ENCODE measurements at places on chromosomes 5 and 9.

- DNase-seq, result no peak
Measured at GRCh38 chr5:176570044-176570443, 20.9 kb downstream of the CDHR2 start.

DNA sequence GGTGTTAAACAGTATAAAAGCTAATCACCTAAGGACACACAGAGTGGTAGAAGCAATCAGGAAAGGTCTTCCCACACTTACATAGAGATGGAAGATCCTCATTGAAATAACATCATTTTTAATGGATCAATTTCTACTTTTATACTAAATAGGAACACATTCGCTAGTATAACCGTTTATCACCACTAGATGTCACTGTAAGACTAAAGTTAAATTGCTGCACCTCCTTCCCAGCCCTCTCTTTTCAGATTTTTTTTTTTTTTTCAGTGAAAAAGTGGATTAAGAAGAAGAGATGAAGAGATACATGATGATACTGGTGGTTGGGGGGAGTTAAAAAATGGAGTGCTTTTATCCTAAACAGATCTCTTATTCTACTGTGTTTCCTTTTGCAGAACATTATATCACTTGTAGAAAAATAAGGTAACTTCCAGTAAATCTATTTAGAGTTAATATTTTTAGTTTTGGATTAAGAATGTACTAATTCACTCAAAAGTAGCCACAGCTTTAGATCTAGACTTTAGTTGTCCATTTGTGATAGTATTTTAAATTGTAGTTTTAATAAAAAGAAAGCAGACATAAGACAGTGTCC lies 116.9 kb upstream of the ARRDC3 start:
- DNase-seq, result peak; percentile 49

DNA sequence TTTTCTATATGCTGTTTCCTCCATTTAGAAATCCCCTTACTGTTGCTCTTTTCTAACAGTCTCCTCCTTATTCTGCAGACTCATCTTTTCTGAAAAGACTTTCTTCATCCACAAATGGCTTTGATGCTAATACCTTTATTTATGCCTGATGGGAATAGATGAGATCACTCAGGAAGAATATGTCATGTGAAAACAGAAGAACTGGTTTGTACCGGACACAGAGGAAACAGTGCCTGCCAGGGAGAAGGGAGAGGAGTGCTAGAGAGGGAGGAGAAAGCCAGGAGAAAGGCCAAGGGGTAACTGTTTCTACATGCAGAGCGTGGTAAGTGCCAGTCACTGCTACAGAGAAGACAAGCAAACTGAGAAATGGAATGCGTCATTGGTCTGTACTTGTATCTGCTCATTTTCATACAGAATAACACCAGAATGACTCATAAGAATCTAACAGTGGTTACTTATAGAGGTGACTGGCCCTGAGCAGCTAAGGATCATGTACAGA lies 45.9 kb upstream of the PJA2 start:
- DNase-seq, result no peak

DNA sequence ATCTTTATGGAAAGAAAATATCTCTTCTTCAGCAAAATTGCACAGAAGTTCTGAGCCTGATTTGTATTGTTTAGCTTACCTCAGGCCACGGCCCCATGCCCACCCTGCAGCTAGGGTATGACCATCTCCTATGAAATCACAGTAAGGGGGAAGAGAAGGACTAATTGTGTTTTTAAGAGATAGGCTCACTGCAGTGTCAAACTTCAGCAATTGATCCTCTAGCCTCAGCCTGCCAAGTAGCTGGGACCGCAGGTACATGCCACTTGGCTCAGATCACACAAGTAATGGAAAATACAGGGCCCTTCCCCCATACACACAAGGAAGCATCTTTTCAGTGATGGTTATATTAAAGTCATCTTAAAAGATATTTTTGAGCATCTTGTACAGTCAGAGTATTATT lies 60.0 kb downstream of the DMAC1 start:
- no peak for DNase-seq

DNA sequence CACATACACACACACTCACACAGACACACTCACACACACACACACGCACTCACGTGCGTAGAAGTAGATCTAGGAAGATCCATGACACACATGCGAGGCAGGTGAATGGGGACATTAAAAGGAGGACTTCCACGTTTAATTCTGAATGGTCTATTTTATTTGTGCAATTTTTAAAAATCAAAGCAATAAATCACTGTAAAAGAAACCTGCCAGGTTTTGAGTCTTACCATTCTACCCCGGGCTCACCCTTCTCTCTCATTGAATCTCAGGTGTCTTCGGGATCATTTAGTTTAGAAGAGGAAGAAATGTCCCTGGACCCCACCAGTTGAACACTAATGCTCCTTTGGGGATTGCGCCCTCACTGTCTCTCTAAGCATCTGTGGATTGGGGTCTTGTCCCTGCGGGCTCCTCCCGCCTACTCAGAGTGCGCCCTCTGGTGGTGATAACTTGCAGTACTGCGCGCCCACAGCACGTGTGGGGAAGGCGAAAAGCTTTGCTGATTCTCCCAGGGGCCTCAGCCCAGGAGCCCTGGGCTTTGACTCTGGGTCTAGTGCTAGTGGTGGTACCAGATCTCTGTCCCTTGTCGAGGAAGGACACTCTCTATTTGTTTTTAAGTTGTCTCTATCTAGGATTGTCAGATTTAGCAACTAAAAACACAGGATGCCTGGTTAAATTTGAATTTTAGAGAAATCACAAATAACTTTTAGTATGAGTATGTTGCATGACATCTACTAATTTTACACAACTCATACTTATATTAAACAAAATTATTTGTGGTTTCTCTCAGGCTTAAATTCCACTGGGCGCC lies 34.8 kb downstream of the BOD1 start:
- peak; percentile 4 for DNase-seq

DNA sequence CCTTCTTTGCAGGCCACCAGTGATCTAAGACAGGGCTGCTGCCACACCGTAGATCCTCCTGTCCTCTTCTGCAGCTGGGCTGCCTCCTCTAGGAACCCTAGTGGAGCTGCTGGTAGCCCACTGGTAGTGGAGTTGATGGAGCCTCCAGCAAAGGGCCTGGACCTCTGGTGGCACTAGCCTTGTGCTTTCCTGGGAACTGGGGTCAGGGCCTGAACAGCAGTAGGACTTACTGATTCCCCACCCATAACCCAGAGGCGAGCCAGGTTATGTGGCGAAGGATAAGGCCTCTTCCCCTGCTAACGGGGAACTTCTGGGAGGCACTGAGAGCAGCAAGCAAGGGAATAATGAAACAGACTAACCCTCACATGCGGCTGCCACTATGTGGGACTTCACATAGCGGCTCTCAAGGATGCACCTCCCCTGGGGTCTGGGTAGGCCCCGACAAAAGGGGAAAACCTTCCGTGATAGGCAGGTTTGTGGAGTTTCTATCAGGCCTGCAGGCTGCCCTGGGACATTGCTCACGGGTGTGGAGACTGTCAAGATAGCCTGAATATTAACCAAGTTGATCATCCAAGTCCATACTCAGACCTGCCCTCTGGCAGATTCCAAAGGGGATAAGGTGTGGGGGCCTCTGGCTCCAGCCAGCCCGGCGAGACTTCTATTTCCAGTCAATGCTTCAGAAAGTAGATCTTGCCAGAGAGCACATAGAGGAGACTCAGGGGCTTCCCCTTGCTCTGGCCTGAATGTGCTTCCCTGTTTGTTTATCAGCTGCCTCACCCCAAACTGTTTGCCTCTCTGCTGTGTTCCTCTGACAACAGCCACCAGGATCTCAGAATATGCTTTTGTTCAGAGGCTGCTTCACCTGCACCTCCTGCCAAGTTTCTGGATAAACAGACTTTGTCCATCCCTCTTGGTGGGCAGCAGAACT lies 7.4 kb downstream of the SLC22A4 start:
- DNase-seq, result no peak

- DNase-seq, result no peak
Measured at GRCh38 chr9:36451949-36452348, 51.9 kb upstream of the RNF38 start.

GRCh38 chr9:123120953-123121352 lies 87.5 kb downstream of the GPR21 start:
- no peak for DNase-seq

DNA sequence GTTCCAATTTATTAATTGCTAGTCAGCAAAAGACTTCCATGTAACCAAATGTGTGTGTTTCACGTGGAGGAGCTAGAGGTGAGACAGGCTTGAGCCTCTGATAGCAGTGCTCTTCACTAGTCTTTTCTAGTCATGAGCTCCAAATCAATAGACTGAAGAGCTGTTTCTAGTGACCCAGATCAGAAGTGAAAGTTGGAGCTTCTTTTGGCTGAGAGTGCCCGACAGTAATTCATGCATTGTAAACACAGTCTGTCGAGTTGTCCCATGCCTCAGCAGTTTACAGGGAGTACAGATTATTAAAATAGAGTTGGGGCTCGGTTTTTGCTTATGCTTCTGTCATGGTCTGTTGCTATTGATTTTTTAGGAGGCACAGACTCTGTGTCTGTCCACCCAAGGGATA lies 793.1 kb downstream of the DTWD2 start:
- DNase-seq, result peak; percentile 32

- DNase-seq, result no peak
Measured at GRCh38 chr5:151249281-151249680, 3.7 kb upstream of the GM2A start.

GRCh38 chr9:14678776-14679175 lies 14.5 kb downstream of the ZDHHC21 start:
- no peak for DNase-seq

DNA sequence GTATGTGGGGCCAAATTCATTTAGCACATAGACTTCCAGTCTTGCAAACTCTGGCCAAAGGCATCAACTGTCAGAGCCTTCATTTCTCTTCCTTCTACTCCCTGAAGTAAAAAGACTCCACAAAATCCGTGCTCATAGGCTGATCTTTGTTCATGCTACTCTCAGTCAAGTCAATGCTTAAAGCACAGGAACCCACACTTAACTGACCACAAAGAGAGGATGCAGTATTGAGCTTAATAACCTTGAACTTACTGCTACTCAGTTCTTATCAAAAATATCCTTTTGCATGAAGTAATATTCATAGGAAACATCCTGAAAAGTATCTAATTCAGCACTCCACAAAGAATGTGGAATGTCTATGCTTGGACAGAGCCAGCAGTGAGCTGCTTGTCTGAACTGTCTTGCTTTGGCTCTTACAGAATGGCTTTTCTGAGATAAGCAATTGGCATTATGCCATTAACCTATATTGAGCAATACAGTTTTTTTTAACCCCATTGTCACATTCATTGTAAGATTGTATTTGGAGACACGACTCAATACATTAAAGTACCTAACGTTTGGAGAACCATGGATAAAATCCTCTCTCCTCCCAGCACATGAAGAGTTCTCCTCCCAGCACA lies 21.7 kb downstream of the LPAR1 start:
- DNase-seq, result no peak

- no peak for DNase-seq
Measured at GRCh38 chr9:133830310-133830709, 92.2 kb upstream of the SARDH start.

- peak; percentile 21 for DNase-seq
Measured at GRCh38 chr5:16690243-16690852, 73.6 kb upstream of the RETREG1 start.

- no peak for DNase-seq
Measured at GRCh38 chr5:127799293-127799905, 96.2 kb downstream of the CCDC192 start.

DNA sequence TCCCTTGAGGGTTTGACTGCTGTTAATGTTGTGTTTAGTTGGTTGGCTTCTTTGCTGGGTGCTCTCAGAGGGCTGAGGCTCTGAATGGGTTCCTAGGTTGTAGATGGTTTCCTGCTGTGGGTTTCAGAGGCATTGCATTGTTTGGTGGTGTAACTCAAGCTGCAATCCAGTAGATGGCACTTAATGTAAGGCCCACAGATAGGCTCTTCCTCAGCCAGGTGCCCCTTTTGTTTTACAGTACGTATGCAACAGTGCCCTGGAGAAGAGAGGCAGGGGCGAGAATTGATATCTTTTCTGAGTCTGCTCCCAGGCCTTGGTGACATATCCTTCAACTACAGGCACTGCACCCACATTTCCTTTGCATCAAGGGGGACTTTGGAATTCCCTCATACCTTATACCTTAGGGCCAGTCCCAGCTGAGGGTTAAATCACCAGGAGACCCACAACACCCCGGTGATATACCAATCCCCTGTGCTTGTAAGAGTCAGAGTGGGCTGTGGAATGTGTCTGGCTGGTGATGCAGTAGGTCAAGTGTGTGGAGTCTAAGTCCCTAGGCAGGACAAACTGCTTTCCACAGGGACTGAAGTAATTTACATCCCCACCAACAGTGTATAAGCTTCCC lies 7.0 kb upstream of the UGT3A2 start:
- DNase-seq, result peak; percentile 35

- DNase-seq, result no peak
Measured at GRCh38 chr9:137972355-137972987, 94.9 kb downstream of the CACNA1B start.

DNA sequence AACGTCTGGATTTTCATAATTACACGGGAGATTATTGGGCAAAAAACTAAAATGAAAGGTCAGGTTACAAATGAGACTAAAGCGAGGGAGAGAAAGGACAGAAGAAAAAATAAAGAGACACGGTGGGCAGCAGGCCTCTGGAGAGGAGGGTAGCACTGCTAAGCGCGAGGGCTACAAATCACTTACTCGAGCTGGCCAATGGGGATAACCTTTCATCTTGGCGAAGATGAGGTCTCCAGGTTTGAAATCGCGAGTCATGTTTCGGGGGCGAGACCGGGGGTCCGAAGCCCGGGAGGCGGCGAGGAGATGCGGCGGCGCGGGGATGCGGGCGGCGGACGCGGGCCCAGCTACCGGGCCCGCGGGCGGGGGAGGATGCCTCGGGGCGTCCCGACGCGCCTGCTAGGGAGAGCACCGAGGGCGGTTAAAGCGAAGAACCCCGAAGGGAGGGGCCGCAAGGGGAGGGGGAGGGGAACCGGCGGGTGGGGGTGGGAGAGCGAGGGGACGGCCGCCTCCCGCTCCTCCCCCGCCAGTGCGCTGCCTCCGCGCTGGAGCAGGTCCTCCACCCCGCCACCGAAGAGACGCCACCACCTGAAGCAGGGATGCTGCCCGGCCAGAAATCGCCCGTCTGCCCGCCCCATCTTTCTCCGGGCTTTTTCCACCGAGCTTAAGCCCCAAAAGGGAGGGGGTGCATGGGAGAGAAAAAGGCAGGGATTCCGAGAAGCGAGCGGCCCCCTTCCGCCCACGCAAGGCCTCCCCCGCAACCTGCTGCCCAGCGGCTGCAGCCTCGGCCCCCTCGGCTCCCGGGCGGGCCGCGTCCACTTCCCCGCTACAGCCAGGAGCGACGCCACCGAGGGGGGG lies 610 bp downstream of the PSIP1 start:
- peak; percentile 6 for DNase-seq

- no peak for DNase-seq
Measured at GRCh38 chr9:14723301-14723700, 768 bp upstream of the CER1 start.

GRCh38 chr5:137385064-137385463 lies 114.1 kb downstream of the SPOCK1 start:
- DNase-seq, result no peak
